ENCODE measurements at places on chromosomes 7 and 10.

DNA sequence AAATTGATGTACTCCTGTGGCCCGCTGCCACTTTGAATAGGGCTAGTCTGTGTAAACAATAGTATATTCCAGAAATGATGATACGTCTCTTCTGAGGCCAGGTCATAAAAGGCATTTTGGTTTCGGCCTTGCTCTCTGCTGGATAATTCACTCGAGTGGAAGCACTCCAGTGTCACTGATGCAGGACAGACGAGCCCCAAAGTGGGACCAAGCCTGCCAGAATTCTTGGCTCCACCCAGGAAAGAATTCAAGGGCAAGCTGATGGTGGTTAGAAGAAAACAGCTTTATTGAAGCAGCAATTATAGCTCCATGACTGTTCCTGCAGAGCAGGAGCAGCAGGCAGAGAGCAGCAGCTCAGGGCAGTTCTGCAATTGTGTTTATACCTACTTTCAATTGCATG is 717.6 kb downstream of the GRM8 start:
- no peak for DNase-seq

- DNase-seq: no peak
Observed at GRCh38 chr10:76665029-76665428, 972.6 kb downstream of the KCNMA1 start.

- no peak for DNase-seq
Observed at GRCh38 chr10:49173201-49173772, 14.9 kb downstream of the TMEM273 start.

DNA sequence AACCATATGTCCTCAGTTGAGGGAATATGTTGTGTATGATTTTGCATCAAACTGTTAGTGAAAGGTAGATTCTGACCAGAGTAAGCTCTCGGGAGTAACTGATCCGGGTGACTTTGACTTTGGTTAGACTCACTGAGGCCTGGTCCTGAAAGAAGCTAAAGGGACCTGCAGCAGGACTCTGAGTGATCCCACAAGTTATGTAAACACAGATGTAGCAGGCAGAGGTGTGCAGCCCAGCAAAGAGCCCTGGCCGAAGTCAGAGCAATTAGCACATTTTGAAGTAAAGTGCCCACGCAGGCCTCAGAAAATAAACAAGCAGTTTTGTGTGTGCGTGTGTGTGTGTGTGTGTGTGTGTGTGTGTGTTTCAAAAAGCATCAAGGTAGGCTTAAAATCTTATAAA is 245.6 kb upstream of the FERD3L start:
- DNase-seq: no peak

GRCh38 chr7:132680590-132680989 is 104.3 kb upstream of the PLXNA4 start:
- DNase-seq: no peak

GRCh38 chr7:102444961-102445673 is 11.7 kb downstream of the ORAI2 start:
- no peak for DNase-seq
